Posterior vena cava (tissue), 2 donors: ENCODE measurements at places on chromosomes 2 and 18.

- DNase-seq = no peak
Measured at GRCh38 chr2:20352581-20353216, 2.1 kb upstream of the PUM2 start.

DNA sequence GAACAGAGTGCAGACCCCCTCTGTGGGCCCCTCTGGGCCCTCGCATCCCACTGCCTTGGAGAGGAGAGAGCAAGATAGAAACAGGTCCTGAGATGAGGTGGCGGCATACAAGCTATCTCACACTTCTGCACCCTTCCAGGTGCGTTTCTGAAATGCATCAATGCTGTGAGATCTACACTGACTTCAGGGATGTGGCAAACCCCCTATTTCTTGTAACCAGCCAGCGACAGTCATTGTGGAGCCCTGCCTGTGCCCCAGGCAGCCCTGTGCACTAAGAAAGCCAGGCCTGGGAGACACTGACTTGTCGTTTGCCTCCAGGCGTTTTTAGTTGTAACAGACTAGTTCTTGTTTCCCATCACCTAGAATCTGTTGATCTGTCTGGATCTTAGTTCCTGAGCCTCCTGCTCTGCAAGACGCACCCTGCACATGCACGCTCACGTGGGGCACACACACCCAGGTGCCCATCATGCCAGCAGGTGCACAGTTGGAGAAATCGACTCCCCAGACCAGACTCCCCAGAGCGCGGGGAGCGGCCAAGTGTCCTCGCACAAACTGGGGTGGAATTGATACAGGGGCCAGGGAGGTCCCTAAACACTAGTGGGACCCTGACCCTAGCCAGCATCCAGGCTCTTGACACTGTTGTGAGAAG is 238.0 kb downstream of the FAM210A start:
- no peak for DNase-seq

DNA sequence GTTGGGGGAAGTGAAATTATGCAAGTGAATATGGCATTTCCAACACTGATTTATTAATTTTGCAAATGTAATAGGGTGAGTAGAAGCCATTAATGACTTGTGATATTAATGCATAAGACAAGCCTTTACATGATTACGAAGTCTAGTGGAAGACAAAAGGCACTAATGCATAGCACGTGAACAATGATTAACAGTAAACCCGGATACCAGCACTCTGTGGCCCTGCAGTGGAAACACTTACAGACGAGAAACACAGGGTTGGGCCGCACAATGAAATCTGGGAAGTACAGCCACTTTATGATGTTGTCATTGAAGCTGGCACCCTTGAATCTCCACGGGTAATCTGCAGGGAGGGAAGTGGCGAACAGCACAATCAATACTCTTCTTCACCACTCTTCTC is 233.4 kb downstream of the NAPG start:
- no peak for DNase-seq

DNA sequence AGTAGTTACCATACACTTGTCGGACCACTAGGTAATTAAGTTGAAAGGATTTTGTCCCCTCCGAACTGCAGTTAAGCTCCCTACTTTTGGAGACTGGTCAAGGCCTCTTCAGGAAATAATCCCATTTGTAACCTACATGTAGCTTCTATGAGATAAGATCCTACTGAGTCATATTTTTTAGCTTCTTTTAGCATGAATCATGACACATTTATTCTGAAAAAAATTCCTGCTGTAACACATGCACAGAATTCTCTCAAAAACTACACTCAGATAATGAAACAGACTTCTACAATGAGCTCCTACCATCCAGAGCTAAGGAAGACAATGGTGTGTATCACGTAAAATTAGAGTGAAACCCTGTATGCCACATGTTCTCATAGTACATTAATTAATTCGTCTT is 100.7 kb upstream of the CCDC195 start:
- DNase-seq = no peak

DNA sequence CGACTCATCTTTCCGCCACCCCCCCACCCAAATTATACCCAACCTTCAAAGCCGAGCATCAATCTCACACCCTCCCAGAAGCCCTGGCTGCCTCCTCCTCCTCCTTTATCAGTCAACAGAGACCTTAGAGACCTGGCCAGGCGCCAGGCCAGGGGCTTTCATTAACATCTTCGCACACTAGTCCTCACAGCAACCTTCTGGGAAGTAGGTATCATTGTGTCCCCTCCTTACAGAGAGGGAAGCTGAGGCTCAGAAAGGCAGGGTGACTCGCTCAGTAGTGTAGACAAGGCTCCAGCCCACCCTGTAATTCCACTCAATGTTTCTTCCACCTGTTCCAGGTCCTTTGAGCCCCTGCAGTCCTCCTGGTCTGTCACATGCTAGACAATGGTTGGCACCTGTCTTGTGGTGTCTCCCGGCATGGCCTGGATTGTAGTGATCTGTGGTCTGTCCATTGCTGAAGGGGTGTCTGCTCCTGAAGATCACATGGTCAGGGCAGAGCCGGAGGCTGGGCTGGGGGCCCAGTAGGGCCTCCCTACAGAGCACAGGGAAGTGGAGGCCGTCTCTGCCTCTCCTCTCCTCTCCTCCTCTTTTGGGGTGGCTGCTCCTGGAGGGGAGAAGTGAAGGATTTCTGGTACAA is 36.0 kb downstream of the KLHL29 start:
- DNase-seq = no peak

DNA sequence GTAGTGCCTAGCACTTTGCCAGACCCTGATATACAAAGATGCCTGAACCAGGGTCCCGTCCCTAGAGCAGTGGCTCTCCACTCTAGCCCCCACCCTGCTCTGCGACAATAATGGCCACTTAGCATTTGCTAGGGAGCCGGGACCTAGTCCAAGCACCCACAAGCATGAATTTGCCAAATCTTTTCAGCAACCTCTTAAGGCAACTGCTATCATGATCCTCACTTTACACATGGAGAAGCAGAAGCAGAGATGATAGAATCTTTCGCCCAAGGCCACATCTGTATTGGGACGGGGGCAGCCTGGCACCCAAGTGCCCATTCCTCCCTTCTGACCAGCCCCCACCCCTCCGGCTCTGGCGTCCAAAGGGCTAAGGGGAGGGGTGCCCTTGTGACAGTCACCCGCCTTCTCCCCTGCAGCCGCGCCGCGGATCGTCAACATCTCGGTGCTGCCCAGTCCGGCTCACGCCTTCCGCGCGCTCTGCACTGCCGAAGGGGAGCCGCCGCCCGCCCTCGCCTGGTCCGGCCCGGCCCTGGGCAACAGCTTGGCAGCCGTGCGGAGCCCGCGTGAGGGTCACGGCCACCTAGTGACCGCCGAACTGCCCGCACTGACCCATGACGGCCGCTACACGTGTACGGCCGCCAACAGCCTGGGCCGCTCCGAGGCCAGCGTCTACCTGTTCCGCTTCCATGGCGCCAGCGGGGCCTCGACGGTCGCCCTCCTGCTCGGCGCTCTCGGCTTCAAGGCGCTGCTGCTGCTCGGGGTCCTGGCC is 13.0 kb downstream of the SIGLEC15 start:
- DNase-seq = no peak

DNA sequence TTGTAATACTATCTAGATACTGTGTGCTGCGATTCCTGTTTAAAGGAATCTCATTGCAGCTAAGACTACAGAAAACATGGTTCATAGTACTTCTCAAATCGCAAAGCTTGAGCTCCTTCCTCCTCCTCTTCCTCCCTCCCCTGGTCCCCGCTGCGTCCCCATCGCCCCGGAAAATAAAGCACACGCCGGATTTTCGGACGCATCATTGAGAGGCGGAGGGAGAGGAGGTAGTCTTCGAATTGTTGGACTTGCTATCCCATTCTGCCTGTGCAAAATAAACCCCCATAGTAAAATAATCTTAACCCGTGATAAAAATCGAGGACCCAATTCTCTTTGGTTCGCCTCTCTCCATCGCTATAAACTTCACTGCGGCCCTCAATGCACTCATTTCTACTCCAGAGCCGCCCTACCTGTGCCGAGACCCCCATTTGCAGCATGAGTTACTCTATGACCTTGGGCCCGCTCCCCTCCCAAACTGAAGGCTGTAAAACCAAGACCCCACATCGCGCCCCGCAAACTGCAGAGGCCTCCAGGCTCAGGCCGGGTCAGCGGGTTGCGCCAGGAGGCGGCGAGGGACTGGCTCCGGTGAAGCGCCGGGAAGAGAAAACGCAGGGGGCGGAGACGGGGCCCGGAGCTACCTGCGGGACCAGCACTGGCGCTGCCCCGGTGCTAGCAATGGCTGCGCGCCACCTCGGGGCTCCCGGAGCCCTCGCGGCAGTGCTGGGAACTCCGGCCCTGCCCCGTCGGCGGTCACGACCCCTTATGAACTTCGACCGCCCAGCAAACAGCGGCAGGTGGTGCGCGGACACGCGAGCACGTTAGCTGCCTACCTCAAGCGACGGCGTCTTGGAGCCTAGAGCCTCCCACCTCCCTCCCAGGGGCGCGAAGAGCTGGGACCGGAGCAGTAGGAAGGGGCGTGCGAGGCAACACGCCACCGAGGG is 649 bp downstream of the ESCO1 start:
- peak; percentile 83 for DNase-seq

- DNase-seq = no peak
Measured at GRCh38 chr2:219513787-219514186, 495 bp upstream of the ASIC4 start.

DNA sequence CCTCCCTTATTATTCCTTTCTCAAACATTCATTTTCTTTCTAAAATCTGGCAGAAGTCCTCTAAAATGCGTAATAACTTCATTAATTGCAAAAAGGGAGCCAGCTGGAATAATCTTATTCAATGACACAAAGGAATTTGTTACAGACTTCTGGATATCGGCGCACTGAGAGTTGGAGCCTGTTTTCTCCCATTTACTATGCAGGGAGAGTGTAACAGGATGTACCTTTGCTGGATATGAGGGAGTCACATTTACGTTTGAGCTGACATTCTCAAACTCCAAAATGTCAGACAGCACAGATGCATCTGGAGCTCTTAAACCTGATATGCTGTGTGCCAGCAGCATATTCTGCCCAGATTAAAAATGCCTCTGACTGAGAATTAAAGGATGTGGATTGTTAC is 275.3 kb downstream of the TMX3 start:
- no peak for DNase-seq

- no peak for DNase-seq
Measured at GRCh38 chr2:196131384-196131937, 39.9 kb downstream of the STK17B start.

GRCh38 chr2:5674026-5674340 is 18.2 kb upstream of the SOX11 start:
- no peak for DNase-seq

DNA sequence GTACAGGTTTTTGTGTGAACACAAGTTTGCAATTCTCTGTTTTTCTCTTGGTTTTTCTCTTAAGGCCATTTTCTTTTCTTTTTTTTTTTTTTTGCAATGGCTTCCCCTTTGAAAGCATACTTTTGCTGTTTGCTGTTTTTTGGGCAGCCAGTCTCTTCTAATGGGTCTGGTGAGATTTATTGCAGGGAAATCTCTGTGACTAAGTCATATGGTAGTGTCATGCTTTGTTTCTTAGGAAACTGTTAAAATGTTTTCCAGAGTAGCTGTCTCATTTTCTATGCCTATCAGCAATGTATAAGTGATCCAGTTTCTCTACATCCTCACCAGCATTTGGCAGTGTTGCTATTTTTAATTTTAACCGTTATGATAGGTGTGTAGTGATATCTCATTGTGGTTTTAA is 27.9 kb upstream of the CDCA7 start:
- no peak for DNase-seq

DNA sequence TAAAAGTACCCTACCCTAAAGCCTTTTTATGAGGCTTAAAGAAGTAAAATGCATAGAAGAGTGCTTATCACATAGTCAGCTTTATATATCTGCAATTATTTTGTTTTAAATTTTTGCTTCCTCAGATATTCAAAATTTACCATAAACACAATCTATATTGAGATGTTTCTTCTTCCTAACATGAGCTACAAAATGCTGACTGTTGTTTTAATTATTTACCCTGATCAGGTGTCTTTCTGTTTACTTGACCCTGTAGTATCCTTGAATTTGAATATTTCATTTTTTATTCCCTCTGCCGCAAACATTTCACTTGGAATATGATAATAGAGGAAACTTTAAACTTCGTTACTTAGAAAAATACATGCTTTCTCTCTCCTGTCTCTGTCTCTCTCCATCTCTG is 147.9 kb downstream of the TMX3 start:
- no peak for DNase-seq

GRCh38 chr2:217434180-217434975 is 568.4 kb downstream of the TNS1 start:
- peak; percentile 92 for DNase-seq

DNA sequence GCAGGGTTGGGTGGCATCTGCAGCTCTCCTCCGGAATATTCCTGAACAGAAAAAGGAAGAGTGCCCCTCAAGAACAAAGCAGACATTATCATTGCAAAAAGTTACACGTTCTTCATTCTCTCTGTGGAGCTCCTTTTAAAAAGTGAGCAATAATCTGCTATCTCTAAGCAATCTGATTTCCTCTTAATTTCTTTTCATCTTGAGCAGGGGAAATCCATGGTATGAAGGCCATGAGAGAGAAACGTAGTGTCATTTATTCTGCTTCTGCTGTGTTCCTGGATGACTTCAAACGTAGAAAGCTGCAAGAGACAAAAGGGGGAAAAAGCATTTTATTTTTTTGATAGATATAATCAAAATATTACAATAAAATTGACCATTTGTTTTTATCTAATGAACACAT is 16.9 kb downstream of the SMIM21 start:
- DNase-seq = no peak

GRCh38 chr2:236572482-236572881 is 2.9 kb downstream of the ACKR3 start:
- DNase-seq = peak; percentile 86
